ENCODE measurements at places on chromosomes 7 and 10.

GRCh38 chr10:48206482-48207250, 67.8 kb downstream of the FRMPD2 start:
- no peaks in the 10 kb centered on the region for H3K36me3 ChIP-seq
- no peak overlapping the region for H3K4me3 ChIP-seq
- no peak overlapping the region for H3K27ac ChIP-seq
- no peak for DNase-seq

DNA sequence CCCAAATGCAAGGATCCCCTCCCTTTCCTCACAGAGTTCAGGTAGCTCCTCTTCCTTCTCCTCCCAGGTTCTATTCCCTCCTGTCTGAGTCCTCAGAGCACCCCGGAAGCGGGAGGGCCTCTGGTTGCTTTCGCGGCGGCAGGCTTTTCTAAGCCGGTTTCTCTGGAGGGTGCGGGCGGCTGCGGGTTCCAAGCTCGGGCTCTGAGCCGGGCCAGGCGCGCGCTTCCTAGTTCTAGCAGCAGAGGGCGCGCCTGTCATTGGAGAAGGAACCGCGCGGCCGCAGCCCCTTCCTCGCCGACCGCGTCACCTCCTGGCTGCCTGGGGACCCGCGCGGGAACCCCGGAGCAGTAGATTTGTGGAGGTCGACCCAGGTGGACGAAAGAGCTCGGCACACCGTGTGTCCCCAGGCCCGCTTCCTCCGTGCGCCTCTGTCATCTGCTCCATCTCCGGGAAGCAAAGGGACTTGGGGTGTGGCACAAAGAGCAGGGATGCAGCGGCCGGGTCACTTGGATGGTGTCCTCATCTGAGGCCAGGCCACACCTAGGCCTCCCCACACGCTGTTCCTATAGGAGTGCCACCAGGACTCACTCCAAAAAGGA, 389.0 kb upstream of the PODXL start:
- no peaks in the 10 kb centered on the region for H3K36me3 ChIP-seq
- no peak overlapping the region for H3K4me3 ChIP-seq
- DNase-seq = peak; percentile 11
- H3K27me3 ChIP-seq = peaks cover 10% of the 10 kb centered on the region
- H3K4me1 ChIP-seq = peaks cover 4% of the 10 kb centered on the region

DNA sequence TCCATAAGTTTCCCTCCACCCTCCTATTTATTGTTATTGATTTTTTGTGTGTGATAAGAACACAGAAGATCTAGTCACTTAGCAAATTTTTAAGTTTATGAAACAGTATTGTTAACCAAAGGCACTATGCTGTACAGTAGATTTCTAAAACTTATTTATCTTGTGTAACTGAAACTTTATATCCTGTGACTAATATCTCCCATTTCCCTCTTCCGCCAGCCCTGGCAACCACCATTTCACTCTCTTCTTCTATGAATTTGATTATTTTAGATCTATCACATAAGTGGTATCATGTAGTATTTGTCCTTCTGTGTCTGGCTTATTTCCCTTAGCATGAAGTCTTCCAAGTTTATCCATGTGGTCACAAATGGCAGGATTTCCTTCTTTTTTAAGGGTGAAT, 144.3 kb upstream of the INHBA start:
- H3K27ac ChIP-seq = no peak overlapping the region
- H3K4me1 ChIP-seq = peaks cover 8% of the 10 kb centered on the region
- H3K36me3 ChIP-seq = peaks cover 6% of the 10 kb centered on the region

DNA sequence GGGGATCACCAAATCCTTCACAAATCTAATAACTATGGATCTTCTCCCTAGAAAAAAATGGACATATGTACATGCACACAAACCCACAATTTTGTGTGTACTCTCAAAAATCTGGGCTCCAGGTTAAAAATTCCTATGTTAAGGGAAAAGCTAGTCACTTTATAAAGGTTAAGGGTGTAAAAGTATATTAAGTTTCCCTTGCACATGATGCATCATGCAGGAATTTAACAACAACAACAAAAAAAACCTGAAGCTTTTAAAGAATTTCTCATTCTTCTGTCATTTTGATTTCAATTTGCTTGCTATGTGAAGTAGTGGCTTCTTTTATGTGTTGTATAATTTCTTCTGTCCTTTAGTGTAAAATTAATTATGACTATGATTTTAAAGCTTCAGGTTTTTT, 123.7 kb downstream of the CNOT4 start:
- DNase-seq = no peak
- peaks cover 21% of the 10 kb centered on the region for H3K36me3 ChIP-seq
- no peaks in the 10 kb centered on the region for H3K27me3 ChIP-seq
- peaks cover 5% of the 10 kb centered on the region for H3K4me1 ChIP-seq
- no peak overlapping the region for H3K27ac ChIP-seq
- H3K4me3 ChIP-seq = no peak overlapping the region

DNA sequence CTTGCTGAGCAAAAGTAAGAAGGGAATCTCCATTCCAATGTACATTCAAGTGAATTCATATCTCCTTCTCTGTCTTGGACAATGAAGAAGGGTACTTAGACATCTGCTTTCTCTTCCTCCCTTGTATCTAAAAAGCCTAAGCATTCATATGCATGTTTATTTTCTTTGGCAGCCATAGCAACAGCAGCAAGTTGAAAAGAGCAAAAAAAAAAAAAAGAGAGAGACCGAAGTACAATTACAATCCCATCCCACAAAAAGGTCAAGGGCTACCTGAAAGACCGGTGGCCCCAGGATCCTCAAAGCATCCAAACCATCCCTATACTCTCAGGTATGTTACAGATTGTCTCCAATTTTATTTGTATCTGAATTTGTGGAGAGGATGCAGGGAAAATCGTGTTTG, 4.1 kb downstream of the OR2F1 start:
- no peaks in the 10 kb centered on the region for H3K36me3 ChIP-seq
- H3K4me3 ChIP-seq = no peak overlapping the region
- H3K27ac ChIP-seq = no peak overlapping the region
- H3K4me1 ChIP-seq = no peaks in the 10 kb centered on the region

DNA sequence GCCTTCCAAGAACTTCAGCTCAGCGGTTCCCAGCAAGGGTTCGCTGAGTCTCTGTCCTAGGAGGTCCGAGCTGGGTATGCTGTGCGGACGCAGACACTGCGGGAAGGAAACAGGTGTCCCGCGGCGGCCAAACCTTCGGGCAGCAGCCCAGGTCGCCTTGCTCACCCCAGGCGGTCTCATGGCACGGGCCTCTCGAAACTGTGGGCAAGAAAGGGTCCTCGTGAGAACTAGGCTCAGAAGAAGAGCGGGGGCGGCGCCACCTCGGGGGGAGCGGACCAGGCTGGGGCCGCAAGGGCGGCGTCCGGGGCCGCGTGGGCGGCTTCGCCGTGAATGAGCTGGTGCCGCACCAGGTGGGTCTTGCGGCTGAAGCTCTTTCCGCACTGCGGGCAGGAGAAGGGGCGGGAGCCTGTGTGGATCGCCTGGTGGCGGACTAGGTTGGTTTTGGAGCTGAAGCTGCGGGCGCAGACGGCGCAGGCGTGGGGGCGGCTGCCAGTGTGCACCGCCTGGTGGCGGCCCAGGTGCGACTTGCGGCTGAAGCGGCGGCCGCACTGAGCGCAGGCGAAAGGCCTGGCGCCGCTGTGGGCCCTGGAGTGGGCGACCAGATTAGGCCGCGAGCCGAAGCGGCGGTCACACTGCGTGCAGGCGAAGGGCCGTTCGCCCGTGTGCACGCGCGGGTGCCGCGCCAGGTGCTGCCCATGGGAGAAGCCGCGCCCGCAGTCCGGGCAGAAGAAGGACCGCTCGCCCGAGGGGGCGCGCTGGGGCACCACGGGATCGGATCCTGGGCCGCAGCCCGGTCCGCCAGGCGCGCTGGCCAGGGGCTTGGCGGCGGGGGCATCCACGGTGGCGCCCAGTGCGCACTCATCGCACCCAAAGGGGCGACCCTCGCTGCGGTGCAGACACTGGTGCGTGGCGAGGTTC, 8.6 kb downstream of the ZNF467 start:
- DNase-seq = no peak
- peaks cover 3% of the 10 kb centered on the region for H3K27me3 ChIP-seq
- no peak overlapping the region for H3K4me3 ChIP-seq
- H3K27ac ChIP-seq = no peak overlapping the region

DNA sequence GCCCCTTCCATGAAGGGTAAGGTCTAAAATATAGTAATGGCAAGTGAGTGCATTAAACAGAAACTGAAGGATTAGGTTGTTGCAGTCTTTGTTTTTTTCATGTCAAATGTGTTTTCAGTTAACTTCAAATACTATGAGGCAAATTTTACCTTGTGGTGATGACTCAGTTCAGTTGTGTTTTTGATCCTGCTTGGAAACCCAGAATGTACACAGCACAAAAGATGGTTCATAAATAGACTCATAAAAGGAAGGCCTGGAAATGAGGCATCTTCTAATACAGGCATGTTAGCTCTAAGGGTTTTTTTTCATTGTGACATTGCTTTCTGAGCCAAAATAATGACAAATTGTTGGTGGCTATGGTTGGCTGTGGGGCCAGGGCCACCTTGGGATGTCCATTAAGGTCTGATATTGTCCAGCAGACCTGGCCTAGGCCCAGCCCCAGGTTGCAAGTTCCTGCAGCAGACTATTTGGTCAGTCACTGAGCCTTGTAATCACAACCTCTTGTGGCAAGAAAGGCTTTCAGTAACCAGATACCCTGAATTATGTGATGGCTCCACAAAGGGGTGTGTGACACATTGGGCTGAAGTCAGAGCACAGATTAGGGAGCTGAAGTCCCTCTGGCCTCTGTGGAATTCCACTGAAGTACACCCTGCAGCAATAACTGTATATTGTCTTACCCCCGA, 69.0 kb upstream of the SAMD8 start:
- H3K27me3 ChIP-seq = no peaks in the 10 kb centered on the region
- no peak overlapping the region for H3K4me3 ChIP-seq
- H3K36me3 ChIP-seq = no peaks in the 10 kb centered on the region
- DNase-seq = no peak
- peaks cover 38% of the 10 kb centered on the region for H3K4me1 ChIP-seq

DNA sequence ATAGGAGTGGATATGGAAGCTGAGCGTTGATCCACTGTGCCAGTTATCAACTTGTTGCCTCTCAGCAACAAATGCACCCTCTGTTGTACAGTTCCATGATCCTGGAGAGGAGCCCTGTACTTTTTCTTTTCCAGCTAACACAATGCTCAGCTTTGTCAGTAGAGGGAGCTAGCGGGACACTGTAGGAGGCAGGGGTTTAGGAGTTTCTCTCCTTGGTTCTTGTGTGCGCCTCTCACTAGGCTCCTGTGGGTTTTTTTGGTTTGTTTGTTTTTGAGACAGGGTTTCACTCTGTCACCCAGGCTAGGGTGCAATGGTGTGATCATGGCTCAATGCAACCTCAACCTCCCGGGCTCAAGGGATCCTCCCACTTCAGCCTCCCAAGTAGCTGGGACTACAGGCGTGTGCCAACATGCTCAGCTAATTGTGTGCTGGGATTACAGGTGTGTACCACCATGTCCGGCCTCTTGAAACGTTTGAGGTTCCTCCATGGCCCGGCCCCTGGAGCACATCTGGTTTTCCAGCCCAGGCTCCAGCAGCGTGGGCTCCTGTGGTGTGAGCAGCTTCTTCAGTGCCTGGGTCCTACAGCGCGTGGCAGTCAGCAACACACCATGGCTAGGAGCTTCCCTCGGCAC, 12.0 kb upstream of the MARVELD1 start:
- H3K27me3 ChIP-seq = peaks cover 8% of the 10 kb centered on the region
- no peaks in the 10 kb centered on the region for H3K36me3 ChIP-seq
- H3K4me1 ChIP-seq = no peaks in the 10 kb centered on the region

GRCh38 chr7:40760987-40761386, 626.2 kb downstream of the SUGCT start:
- no peaks in the 10 kb centered on the region for H3K27me3 ChIP-seq
- no peak overlapping the region for H3K4me3 ChIP-seq
- no peaks in the 10 kb centered on the region for H3K4me1 ChIP-seq
- H3K36me3 ChIP-seq = no peaks in the 10 kb centered on the region
- no peak for DNase-seq

DNA sequence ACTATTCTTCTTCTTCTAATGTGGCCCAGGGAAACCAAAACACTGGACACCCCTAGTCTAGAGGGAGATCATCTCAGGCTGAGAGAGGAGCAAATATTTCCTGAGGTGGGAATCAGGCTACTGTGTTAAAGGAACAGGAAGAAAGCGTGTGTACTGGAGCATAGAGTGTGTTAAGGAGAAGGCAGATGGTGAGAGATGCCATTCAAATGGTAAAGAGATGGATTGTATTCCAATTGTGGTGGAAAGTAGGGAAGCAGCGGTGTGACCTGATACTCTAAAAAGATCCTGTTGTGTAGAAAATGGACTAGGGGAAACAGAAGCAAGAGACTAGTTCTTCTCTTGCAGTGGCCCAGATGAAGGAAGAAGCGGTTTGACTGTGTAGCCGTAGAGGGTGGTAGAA, 31.2 kb downstream of the RAB18 start:
- H3K27me3 ChIP-seq = no peaks in the 10 kb centered on the region
- H3K4me1 ChIP-seq = peaks cover 13% of the 10 kb centered on the region
- no peak for DNase-seq
- no peak overlapping the region for H3K27ac ChIP-seq

DNA sequence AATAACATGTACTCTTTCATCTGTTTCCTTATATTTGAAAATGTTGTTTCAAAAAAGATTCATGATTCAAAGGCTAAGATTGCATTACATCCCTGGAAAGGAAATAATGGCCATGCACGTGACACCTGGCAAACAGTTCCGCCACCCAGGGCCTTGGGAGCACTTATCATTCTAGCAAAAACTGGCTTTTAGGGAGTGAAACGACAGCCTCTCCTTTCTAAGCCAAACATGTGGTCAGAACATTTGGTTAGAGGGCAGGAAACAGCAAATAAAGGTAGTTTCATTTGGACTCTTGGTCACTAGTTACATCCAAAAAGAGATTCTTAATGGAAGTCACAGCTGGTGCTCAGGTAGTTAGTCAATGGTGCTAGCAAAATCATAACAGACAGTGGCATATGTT, 83.5 kb downstream of the FAS start:
- no peak overlapping the region for H3K4me3 ChIP-seq
- no peaks in the 10 kb centered on the region for H3K36me3 ChIP-seq
- H3K4me1 ChIP-seq = peaks cover 23% of the 10 kb centered on the region
- peaks cover 22% of the 10 kb centered on the region for H3K27me3 ChIP-seq
- DNase-seq = no peak

- H3K4me1 ChIP-seq = no peaks in the 10 kb centered on the region
- peaks cover 10% of the 10 kb centered on the region for H3K27me3 ChIP-seq
- no peak for DNase-seq
- no peak overlapping the region for H3K27ac ChIP-seq
- H3K36me3 ChIP-seq = no peaks in the 10 kb centered on the region
Measured at GRCh38 chr10:101182936-101183335, 46.3 kb downstream of the LBX1 start.

DNA sequence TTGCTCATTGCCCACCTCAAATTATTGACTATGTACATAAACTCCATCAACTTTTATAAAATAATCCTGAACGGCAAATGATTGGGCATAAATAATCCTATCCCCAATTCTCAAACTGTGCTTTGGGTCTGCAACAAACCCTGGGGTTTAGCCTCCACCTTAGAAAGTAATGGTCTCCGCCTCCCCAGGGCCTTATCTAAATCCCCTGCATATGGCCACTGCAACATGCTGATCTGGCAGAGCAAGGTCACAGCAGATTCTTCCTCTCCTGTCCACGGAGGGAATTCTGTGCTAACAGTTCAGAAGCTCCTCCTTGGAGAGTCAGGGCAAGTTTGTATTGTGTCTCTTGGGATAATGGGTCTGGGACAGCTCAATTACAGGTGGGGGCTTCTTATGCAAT, 18.4 kb downstream of the FXYD4 start:
- H3K27me3 ChIP-seq = no peaks in the 10 kb centered on the region
- peak overlapping the region; percentile 12 for H3K27ac ChIP-seq
- peaks cover 94% of the 10 kb centered on the region for H3K36me3 ChIP-seq
